ENCODE measurements at places on chromosomes 5 and 9.

DNA sequence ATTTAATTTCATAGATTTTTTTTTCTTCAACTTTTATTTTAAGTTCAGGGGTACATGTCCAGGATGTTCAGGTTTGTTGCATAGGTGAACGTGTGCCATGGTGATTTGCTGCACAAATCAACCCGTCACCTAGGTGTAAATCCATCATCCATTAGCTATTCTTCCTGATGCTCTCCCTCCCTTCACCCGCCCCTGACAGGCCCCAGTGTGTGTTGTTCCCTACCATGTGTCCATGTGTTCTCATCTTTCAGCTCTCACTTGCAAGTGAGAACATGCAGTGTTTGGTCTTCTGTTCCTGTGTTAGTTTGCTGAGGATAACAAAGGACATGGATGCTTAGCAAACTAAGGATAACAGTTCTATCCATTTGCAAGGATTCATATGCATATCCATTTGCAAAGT is 209.1 kb upstream of the ADCY2 start:
- no peak for DNase-seq

DNA sequence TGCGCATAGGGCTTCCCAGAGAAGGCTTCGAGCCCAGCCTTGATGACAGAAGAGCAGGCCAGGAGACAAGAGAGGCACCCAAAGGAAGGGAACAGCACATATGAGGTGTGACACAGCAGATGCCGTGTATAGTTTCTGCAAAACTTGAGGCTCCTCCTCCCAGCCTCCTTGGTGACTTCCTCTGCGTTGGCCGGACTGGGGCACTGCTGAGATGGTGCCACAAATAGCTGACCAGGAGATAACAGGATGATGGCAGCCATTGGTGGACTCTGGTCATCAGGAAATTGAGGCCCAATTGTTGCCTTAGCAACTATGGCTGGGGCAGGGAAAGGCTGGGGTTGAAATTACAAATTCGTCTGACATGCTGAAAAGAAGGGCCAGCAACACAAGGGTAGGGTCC is 4.8 kb upstream of the ZNF79 start:
- DNase-seq = no peak

GRCh38 chr5:131980696-131981095 is 30.8 kb downstream of the ACSL6 start:
- no peak for DNase-seq

GRCh38 chr5:20300110-20300509 is 312.1 kb upstream of the CDH18 start:
- DNase-seq = no peak

- no peak for DNase-seq
Measured at GRCh38 chr9:111284703-111285102, 45.3 kb downstream of the OR2K2 start.

- peak; percentile 20 for DNase-seq
Measured at GRCh38 chr5:136064510-136064909, 35.7 kb downstream of the TGFBI start.

GRCh38 chr5:127041571-127041970 is 11.2 kb upstream of the MARCHF3 start:
- peak; percentile 16 for DNase-seq

DNA sequence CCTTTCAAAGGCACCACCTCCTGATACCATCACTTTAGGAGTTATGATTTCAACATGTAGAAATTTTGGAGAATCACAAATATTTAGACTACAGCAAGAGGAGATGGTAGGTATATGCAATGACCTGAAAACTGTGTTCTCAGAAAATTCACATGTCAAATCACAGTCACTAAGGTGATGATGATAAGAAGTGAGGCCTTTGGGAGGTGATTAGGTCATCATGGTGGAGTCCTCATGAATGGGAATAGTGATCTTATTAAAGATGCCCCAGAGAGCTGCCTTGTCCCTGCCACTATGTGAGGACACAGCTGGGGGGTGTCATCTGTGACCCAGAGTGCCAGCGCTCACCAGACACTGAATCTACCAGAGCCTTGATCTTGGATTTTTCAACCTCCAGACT is 513.5 kb upstream of the TUSC1 start:
- no peak for DNase-seq

- no peak for DNase-seq
Measured at GRCh38 chr5:133831491-133832224, 136.8 kb downstream of the C5orf15 start.

DNA sequence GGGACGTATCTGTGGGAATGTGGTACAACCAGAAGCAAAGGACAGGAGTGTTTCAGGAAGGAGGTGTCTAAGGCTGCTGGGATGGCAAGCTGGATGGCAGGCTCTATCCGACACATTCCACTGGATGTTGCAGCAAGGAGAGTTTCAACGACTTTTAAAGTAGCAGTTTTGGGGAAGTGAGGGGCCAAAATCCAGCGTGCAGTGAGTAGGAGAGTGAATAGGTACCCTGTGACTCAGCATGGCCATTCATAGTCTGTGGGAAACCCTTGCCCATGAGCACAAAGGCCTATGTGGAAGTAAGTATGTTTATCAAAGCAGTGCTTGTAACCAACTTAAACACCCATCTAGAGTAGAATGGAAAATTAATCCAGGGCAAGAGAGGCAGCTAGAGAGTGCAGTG is 664.7 kb downstream of the ACTL7B start:
- DNase-seq = no peak

DNA sequence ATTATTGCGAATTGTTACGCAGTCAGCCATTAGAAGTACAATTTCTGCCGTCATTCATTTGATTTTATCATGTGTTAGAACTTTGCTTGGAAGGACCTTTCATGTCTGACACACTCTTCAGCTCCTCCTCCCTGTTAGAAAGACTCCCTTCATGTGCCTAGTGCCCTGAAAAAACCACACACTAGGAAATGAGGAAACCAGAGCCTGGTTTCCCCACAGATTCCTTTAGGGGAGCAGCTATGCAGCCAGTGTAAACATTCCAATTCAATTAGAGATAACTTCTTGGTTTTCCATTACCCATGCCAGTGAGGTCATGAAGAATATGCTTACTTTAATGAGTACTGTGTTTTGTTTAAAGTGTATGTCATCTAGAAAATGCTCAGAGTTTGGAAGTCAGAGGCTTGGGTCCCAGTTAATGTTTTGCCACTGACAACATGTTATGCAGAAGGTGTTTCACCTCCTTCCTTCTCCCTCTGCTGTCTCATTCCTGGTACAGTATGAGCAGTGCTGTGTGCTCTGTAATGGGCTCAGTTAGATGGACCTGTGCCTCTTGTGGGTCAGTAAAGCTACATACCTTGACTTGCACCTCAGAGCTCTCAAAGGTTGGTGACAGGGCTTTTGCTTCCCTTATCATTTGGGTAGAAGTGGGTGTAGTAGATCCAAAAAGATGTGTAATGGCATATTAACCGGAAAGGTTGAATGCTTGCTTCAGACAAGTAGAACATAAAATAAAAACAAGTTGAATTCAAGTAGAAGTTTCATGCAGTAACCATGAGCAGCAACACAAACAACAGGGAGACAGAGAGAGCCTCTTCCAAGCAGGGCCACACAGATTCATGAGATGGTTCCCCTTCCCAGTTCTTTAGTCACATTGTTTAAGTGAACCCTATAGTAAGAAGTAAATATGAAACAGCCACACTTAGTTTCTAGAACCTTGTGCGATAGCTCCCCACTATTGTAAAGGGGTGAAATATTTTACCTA is 52.6 kb upstream of the TNFAIP8 start:
- DNase-seq = peak; percentile 99

DNA sequence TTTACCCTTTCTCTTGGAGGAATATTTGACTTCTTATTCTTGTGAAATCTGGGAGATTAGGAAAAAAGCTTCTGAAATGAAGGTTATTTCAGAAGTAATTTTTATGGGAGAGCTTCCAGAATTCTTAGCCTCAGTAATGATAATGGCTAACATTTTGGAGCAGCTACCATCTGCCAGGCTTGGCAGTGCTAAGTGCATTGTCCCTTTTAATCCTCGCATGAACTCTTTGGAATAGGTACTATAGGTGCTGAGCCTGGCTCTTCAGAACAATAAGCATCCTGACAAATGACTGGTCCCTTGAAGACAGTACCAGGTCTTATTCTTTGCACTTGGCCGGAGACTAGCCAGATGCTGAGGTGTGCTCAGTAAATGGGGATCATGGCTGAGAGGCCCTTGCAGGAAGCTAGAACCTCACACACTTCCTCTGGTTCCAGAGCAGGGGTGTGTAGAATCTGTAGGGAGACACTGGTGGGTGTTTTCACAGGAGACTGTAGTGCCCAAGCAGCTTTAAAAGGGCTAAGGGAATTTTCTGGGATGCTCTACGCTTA is 90.7 kb downstream of the RCL1 start:
- no peak for DNase-seq

DNA sequence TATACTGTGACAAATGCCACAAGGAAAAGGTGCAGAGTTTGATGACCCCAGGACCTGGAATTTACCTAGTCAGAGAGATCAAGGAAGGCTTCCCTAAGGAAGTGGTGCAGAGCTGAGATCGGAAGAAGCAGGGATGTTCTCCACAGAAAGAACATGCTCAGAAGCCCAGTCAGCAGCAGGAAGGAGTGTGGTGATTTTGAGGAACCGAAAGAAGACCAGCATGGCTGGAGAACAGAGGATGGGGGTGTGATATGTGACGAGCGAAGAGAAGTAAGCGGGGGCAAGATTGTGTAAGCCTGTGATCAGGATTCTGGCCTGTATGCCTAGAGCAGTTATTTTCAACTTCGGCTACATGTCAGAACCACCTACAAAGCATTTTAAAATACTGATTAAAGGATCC is 18.7 kb upstream of the PIK3R1 start:
- no peak for DNase-seq

GRCh38 chr5:139694556-139695177 is 46.5 kb downstream of the CXXC5 start:
- DNase-seq = no peak

GRCh38 chr5:107450531-107450930 is 220.2 kb downstream of the EFNA5 start:
- DNase-seq = no peak

DNA sequence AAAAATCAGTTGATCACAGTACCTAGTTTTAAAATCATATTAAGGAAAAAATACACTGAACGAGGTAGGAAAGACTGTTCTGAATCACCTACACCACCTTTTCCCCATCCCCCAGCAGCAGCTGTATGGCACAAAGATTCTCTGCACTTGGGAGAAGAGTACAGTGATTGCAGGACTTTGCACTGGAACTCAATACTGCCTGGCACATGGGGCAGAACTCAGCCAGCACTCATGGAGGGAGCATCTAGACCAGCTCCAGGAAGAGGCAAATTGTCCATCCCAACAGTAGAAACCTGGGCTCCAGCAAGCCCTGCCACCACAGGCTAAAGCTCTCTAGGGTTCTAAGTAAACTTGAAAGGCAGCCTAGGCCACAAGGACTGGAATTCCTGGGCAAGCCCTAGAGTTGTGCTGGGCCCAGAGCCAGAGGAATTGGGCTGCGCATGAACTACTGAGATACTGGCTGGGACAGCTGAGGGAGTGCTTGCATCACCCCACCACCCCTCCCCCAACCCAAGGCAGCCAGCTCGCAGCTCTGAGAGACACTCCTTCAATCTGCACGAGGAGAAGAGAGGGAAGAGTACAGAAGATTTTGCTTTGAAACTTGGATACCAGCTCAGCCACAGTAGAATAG is 654.4 kb upstream of the CDH6 start:
- DNase-seq = peak; percentile 2

All from stromal cell of bone marrow (primary cell).